Colonic mucosa (tissue), 4 donors: ENCODE measurements at places on chromosomes 5 and 9.

DNA sequence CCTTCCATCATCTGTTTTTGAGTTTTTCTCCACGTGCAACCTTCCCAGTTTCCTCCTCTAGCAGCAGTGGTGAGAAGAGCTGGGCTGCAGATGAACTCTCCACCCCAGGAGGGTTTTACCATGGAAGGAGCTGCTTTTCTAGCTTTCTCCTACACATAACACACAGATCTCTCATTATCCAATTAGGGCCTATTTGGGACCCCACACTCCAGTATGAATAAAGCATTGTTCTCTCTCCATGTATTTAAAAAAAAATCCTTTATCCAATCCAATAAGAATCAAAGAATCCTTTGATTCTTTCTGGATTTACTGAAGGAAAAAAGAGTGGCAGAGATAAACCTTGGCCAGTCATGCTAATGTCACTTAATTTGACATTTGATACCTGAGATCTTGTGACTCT is 31.6 kb upstream of the NAA35 start:
- no peak for DNase-seq

- DNase-seq, result no peak
Measured at GRCh38 chr5:10789726-10790125, 28.7 kb upstream of the DAP start.

- no peak for DNase-seq
Measured at GRCh38 chr9:96202971-96203780, 98.8 kb downstream of the HSD17B3 start.

GRCh38 chr5:152406082-152406481 is 1.0 kb upstream of the NMUR2 start:
- DNase-seq, result no peak

DNA sequence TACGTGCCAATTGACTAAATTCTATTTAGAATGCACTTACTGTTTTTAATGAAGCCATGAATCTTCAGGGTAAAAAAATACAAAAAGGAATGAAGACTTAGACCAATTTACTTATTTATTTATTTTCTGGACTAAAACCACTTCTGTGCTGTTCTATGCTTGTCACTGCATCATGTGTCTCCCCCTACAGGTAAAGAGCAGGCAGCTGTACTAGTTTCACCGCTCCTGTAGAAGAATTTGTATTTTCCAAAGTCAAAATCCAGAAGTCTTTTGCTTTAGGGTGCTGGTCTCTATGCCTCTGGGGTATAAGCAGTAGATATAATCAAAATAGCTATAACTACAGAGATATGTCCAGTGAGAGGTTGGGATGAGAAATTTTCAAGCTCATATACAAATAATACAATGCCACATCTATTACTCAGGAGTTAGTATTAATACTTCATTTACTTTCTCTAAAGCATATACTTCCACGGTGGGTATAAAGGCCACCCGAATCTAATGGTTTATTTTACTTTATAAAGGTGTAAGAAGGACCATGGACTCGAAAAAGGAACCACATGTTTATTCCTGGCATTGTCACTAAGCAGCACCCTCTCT is 591.5 kb downstream of the RAB3C start:
- no peak for DNase-seq

- DNase-seq, result no peak
Measured at GRCh38 chr9:127642082-127642740, 30.1 kb downstream of the STXBP1 start.
